Sigmoid colon (tissue), 7 donors: ENCODE measurements at places on chromosomes 11 and 22. TPM values are rescaled to one million over a fixed set of nuclear protein-coding genes. Genes with fewer than 3 reads are reported as not detected.

Gene NXF1
- total RNA-seq, result 68.1 TPM

DNA sequence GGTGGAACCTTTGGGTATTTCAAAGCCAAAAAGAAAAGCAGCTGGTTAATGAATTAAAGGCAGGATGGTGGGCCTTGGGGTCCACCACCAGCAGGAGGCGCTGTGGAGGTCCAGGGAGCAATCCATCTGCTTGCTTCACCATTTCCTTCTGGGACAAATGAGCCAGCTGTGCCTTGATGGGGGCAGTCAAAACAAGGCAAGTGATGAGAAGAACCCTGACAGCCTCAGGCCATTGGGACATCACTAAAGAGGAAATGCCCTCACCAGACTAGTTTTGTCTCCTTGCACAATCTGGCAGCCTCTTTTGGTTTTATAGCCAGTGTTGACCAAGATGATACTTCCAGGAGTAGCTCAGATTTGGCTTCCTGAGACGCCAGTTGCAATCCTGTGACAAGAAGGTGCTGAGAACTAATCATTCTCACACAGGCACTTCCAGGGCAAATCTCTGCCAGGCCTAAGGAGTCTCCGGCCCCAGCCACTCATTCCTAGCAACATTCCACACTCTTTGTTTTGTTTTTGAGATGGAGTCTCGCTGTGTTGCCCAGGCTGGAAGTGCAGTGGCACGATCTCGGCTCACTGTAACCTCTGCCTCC lies 38.2 kb upstream of the WEE1 start:
- no peaks in the 10 kb centered on the region for H3K27me3 ChIP-seq
- H3K4me3 ChIP-seq, result no peak overlapping the region
- peaks cover 19% of the 10 kb centered on the region for H3K4me1 ChIP-seq
- H3K27ac ChIP-seq, result peak overlapping the region; percentile 67
- H3K36me3 ChIP-seq, result no peaks in the 10 kb centered on the region
- DNase-seq, result peak; percentile 84

- no peaks in the 10 kb centered on the region for H3K4me1 ChIP-seq
- H3K27ac ChIP-seq, result no peak overlapping the region
- no peaks in the 10 kb centered on the region for H3K36me3 ChIP-seq
- no peaks in the 10 kb centered on the region for H3K27me3 ChIP-seq
Measured at GRCh38 chr11:40235841-40236240, 1223.6 kb downstream of the LRRC4C start.

GRCh38 chr11:105162506-105162905 lies 22.9 kb upstream of the CARD18 start:
- no peaks in the 10 kb centered on the region for H3K27me3 ChIP-seq
- no peak overlapping the region for H3K4me3 ChIP-seq
- H3K4me1 ChIP-seq, result no peaks in the 10 kb centered on the region
- no peak for DNase-seq

Gene DAGLA
- total RNA-seq, result 1.8 TPM

Gene FGF19
- not detected for total RNA-seq

Gene MS4A6E
- total RNA-seq, result not detected

Gene RFPL2
- not detected for total RNA-seq

Gene MIF
- 162 TPM for total RNA-seq

DNA sequence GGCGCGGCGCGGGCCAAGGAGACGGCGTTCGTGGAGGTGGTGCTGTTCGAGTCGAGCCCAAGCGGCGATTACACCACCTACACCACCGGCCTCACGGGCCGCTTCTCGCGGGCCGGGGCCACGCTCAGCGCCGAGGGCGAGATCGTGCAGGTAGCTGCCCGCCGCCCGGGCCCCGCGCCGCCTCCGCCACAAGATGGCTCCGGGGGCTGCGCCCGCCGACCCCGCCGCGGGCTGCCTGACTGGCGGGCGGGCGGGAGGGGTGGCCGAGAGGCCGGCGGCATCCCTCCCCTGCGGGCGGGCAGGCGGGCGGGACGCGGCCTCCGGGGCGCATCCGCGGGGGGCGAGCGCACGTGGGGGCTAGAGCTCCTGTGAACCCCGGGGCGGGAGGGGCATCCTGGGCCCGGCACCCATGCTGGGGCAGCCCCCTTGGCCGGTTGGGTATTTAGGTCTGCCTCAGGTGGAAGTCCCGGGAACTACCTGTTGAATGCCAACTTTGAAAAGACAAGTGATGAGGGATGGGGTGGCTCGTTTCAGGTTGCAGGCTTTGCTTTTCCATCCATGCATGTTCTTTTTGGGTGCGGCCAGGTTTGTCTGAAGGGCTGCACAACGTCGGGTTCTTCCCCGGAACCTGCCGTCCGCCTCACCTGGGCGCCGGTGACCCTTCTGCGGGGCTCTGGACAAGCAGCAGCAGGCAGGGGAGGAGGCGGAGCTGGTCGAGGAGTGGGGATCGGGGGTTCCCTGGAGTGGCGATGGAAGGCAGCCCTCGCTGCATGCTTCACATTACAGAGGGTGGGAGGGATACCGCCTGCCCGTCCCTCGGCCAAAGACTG lies 760 bp downstream of the ZNRF3 start:
- peaks cover 48% of the 10 kb centered on the region for H3K4me1 ChIP-seq
- H3K36me3 ChIP-seq, result no peaks in the 10 kb centered on the region
- peak overlapping the region; percentile 81 for H3K27ac ChIP-seq
- no peaks in the 10 kb centered on the region for H3K27me3 ChIP-seq
- peak overlapping the region; percentile 71 for H3K4me3 ChIP-seq
- peak; percentile 77 for DNase-seq

Gene MPEG1
- total RNA-seq, result 23.5 TPM

DNA sequence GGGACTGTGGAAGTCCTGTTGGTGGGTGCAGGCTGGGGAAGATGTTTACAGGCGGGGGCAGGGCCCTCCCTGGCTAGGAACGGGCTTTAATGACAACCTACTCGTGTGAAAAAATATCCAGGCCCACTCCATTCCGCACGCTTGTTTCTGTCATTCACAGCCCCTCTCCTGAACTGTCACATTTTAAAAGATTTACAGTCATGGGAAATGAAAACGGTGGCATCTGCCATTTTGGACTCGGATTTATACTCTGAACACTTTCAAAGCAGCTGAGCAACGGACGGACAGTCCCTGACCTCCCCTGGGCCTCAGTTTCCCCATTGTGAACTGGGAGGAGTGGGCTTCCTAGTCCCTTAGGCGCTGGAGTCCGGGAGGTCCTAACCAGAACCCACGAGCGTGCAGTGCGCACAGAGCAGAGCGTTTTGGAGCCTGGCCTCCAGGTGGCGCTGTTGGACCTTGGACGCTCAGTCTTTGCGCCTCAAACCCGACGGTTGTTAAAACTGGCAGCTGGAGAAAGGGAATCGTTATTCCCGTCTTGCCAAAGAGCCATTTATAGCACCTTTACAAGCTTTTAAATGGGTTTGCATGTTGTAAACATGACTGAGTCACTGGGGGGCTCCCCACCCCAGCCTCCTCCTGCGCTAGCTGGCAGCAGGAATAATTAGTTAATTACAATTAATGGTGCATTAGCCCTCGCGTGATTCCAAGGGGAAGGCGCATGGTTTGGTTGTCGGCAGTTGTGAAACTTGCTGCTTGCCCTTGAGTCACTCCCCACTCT lies 75.3 kb downstream of the FBLN1 start:
- no peak overlapping the region for H3K4me3 ChIP-seq
- no peaks in the 10 kb centered on the region for H3K4me1 ChIP-seq
- DNase-seq, result peak; percentile 89
- peaks cover 19% of the 10 kb centered on the region for H3K27me3 ChIP-seq
- peaks cover 6% of the 10 kb centered on the region for H3K36me3 ChIP-seq

DNA sequence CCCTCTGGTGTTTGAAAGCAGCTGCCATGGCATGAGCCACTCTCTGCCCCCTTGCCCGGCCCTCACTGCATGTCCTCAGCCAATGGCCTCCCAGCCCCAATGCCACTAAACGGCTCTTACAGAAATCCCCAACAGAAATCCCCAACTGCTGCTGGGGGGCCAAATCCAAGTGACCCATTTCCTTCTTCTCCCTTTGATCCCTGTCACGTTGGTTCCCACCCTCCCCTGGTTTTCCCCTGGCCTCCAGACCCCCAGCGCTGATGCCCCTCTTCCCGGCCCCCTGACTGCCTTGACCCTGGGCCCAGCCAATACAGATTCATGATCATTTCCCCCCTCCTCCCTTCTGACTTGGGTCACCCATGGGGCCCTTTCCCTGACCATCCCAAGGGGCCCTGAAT lies 30.9 kb downstream of the IGLL1 start:
- H3K4me3 ChIP-seq, result no peak overlapping the region
- no peaks in the 10 kb centered on the region for H3K36me3 ChIP-seq
- DNase-seq, result peak; percentile 37
- H3K4me1 ChIP-seq, result no peaks in the 10 kb centered on the region
- H3K27me3 ChIP-seq, result no peaks in the 10 kb centered on the region

Gene TSPAN32
- 5.3 TPM for total RNA-seq

DNA sequence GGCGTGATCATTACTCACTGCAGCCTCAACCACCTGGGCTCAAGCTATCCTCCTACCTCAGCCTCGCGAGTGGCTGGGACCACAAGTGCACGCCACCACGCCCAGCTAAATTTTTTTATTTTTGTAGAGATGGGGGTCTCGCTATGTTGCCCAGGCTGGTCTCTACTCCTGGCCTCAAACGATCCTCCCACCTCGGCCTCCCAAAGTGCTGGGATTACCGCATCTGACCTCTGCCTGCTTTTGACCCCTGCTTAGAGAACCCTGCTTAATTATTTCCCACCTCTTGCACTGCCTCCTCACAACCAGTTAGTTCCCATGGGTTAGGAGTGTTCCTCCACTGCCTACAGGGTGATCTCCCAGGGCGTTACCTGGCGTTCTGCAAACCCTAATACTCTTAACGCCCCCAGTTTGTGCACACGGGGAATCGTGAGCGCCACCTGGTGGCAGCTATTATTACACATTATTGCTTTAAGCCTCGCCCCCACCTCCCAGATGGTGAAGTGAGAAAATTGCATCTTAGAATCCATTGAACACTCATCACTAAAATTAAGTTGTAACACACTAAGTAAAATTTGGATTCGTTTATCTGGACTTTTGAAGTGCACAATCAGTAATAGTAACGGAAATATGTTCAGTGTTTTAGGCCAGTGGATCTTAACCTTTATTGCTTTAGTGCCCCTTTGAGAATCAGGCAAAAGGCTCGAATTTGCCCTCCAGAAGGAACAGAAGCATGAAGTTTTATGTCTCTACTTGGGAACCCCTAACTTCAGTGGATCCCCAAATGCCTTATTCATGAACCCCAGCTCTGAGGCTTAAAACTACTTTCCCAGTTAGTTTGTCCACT lies 61.4 kb upstream of the ASPHD2 start:
- DNase-seq, result no peak
- H3K27ac ChIP-seq, result no peak overlapping the region
- no peaks in the 10 kb centered on the region for H3K4me1 ChIP-seq

Gene RIBC2
- total RNA-seq, result not detected

DNA sequence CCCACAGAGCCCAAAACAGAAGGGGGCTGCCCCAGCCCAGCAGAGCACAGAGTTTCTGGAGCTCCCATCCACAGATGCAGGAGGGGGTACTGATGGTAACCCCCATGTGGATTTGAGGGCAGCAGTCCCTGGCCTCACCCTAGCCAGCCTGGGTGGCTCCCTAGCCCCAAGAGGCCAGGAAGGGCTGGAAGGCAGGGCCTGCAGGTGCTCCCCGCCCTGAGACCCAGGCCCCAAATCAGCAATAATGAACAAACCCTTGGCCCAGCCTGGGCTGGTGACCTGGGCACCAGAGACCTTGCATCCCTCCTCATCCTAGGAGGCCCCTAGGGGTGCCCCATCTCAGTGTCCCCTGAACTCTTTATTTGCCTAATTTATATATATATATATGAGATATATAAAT lies 61.6 kb downstream of the MORC2 start:
- no peaks in the 10 kb centered on the region for H3K36me3 ChIP-seq
- no peak overlapping the region for H3K4me3 ChIP-seq
- H3K4me1 ChIP-seq, result no peaks in the 10 kb centered on the region
- peak; percentile 25 for DNase-seq
- no peak overlapping the region for H3K27ac ChIP-seq

Gene YPEL4
- 4.4 TPM for total RNA-seq

Gene MS4A12
- not detected for total RNA-seq

- H3K36me3 ChIP-seq, result no peaks in the 10 kb centered on the region
- no peak overlapping the region for H3K27ac ChIP-seq
Measured at GRCh38 chr11:31883435-31883834, 72.3 kb upstream of the PAX6 start.

- no peaks in the 10 kb centered on the region for H3K36me3 ChIP-seq
- peaks cover 14% of the 10 kb centered on the region for H3K4me1 ChIP-seq
- DNase-seq, result no peak
Measured at GRCh38 chr11:83835423-83835822, 549.3 kb upstream of the CCDC90B start.

GRCh38 chr11:86370171-86370570 lies 4.5 kb upstream of the CCDC81 start:
- H3K4me3 ChIP-seq, result no peak overlapping the region
- DNase-seq, result no peak
- H3K4me1 ChIP-seq, result no peaks in the 10 kb centered on the region

GRCh38 chr11:43933226-43933607 lies 9.2 kb upstream of the C11orf96 start:
- H3K27me3 ChIP-seq, result peaks cover 7% of the 10 kb centered on the region
- H3K27ac ChIP-seq, result no peak overlapping the region
- H3K4me1 ChIP-seq, result peaks cover 17% of the 10 kb centered on the region

DNA sequence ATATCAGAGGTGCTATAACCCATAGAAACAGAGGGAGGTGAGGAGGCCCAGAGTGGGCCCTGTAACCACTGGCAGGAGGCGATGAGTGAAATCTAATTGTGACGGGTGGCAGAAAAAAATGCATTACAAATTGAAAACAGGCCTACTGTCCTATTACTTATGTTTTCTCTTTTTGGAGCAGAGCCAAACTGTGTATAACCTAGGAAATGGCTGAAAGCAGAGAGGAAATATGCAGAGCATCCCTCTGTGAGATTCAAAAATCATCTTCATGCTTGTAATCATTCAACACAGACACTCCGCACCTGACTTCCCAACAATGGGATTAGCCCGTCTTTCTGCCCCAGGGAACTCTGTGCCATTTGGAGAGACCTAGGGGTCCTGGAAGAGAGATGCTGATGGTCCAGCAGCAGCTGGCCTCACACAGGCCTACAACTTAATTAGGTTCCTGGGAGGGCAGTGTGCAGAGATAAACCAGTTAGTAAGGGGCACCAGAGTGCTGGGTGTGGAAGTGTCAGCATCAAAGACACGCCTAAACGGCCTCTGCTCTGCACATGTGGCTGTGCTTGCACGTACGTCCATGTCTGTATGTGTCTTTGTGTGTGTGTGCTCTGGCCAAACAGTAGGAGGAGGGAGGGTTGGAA lies 41.8 kb downstream of the MAP6 start:
- DNase-seq, result no peak
- H3K36me3 ChIP-seq, result no peaks in the 10 kb centered on the region
- H3K27ac ChIP-seq, result no peak overlapping the region
- no peak overlapping the region for H3K4me3 ChIP-seq
- no peaks in the 10 kb centered on the region for H3K27me3 ChIP-seq

Gene SEC14L6
- not detected for total RNA-seq

- no peak for DNase-seq
- H3K4me1 ChIP-seq, result no peaks in the 10 kb centered on the region
- no peak overlapping the region for H3K27ac ChIP-seq
- H3K27me3 ChIP-seq, result no peaks in the 10 kb centered on the region
- no peak overlapping the region for H3K4me3 ChIP-seq
Measured at GRCh38 chr11:9669954-9670353, 6.1 kb downstream of the SWAP70 start.
